ENCODE measurements at places on chromosomes 6 and 20. TPM values are rescaled to one million over a fixed set of nuclear protein-coding genes. Genes with fewer than 3 reads are reported as not detected.
A peak's percentile ranks its signal among the peaks of the same experiment; 100 is the strongest.

Gene COL9A3
- total RNA-seq: 53.3 TPM

Gene AK9
- total RNA-seq: 4.8 TPM

Gene GINS1
- total RNA-seq: 59.9 TPM

Gene VIP
- total RNA-seq: not detected

GRCh38 chr6:138503881-138504680 lies 4.8 kb upstream of the NHSL1 start:
- DNase-seq: peak; percentile 98

GRCh38 chr6:170111141-170111664 lies 179.7 kb downstream of the DLL1 start:
- DNase-seq: no peak

GRCh38 chr6:110180228-110181008 lies at the start of gene CDC40:
Gene CDC40 (plus strand): TSS chr6:110180427. CDS start chr6:110180445, 18 bp downstream.
- peak; percentile 78 for DNase-seq

DNA sequence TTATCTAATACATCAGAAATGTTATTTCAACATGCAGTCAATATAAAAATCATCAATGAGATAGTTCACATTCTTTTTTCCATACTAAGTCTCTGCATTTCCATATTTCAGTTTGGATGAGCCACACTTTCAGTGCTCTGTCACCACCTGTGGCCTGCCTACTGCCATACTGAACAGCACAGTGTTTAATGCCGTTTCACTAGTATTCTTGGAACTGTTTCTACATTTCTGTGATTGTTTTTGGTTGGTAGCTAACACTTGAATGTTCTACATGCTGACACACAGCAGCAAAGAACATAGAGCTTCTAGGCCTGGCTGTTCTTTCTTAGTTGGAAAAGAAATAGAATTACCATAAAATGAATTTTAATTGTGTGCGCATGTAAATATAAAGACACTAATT lies 61.4 kb upstream of the KIF25 start:
- no peak for DNase-seq

Gene HLA-G
- 0.15 TPM for total RNA-seq

- no peak for DNase-seq
Measured at GRCh38 chr6:95083506-95083905, 493.8 kb upstream of the MANEA start.

DNA sequence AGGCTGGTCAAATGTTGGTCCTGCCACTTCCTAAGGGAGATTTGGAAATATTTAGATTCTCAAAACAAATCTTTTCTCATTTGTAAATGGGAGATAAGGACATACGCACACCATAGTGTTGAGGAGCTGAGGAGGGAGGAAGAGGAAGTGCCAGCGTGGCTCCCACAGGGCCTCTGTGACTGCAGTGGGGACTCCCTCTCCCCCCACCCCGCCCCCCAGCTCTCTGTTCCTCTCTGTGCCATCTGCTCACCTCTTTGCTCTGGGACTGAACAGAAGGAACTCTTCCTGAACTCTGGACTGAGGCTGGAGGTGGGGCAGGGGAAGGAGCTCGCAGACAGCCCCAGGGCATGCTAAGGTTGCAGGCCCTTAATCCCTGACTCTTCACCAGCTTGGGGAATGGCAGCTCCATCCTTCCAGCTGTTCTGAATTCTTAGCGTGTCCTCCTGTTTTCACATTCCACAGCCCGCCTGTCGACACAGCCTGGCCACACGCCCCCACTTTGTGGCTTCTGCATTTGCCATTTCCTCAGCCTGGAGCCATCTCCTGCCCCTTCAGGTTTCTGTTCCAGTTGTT lies 11.4 kb downstream of the DDX27 start:
- no peak for DNase-seq

DNA sequence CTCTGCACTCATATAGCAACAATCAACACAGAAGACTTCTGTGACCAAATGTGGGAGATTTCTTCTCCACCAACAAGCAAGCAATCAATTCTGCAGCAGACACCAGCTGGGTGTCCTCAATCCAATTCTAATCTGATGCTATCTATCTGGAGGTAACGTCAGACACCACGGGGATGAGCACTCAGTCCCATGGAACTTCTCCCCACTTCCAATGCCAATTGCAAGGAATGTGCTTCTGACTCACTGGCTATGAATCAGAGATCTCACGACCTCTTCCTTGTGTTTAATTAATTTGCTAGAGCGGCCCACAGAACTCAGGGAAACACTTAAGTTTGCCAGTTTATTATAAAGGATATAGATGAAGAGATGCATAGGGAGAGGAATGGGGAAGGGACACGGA lies 103.5 kb upstream of the SIRPG start:
- no peak for DNase-seq

Gene FLRT3
- 0.44 TPM for total RNA-seq

Gene CDH26
- total RNA-seq: 0.45 TPM

Gene THBS2
- total RNA-seq: 0.08 TPM

Gene TBXT
- total RNA-seq: not detected

Gene CDK19
- 20.8 TPM for total RNA-seq
